Karpas-422 (cell line): ENCODE measurements at places on chromosomes 6 and 20. TPM values are rescaled to one million over a fixed set of nuclear protein-coding genes. Genes with fewer than 3 reads are reported as not detected.

DNA sequence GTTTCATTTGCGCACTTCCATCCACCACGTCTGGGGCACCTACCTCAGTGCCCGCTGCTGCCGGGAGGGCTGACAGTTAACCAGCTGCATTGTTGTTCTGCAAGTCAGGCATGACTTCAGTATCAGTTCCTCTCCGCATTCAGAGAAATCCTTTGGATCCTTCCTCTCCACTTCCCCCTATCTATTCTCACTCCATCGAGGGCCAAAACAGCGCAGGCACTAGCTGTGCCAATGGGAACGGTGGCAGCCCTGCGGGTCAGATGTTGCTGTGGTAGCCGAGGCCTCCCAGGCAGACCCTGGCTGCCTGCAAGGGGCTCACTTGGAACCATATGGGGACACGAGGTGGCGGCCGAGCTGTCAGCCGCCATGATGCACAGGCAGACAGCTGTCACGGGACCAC is 64.2 kb upstream of the INSM1 start:
- H3K4me3 ChIP-seq: no peak overlapping the region
- no peaks in the 10 kb centered on the region for H3K36me3 ChIP-seq
- no peak overlapping the region for H3K27ac ChIP-seq
- H3K27me3 ChIP-seq: no peaks in the 10 kb centered on the region
- no peak for DNase-seq

DNA sequence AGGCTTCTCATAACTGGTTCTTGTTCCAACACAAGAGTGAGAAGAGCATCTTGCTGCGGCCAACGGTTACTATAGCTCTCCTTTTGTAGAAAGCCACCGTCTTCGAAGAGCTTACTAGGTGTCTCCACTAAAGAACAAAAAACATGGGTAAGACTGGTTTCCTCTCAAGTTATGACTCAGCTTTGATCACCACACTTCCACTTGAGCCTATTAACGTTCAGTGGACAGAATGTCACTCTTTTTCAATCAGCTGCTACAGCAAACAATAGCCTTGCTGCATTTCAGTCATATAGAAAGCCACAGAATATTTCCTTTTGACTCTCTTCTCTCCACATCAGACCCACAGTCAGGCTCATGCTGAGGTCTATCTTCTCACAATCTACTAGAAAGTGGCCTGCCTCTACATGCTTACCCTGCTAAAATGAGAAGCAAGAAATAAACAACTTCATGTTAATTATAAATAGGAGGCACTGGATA is 243.5 kb upstream of the PREP start:
- no peaks in the 10 kb centered on the region for H3K36me3 ChIP-seq
- DNase-seq: no peak
- H3K4me1 ChIP-seq: no peaks in the 10 kb centered on the region
- no peak overlapping the region for H3K27ac ChIP-seq
- H3K4me3 ChIP-seq: no peak overlapping the region

DNA sequence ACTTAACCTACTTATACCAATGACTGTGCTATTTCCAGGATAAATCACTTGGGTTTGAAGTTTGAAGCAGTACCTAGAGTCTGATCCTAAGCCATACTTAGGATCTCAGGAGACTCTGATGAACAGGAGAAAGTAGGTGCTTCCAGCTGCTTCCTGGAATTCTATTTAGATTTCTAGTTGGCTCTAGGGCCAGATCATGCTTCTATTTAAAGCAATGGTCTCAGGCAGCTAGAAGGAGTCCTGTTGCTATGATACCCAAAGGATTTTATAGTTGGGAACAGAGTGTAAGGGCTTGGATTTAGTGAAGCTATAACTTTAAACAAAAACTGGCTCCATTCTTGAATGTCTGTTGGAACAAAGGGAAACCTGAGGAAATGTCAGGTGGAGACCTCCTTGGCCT is 52.4 kb upstream of the TINAG start:
- no peak overlapping the region for H3K4me3 ChIP-seq
- no peak for DNase-seq
- no peaks in the 10 kb centered on the region for H3K36me3 ChIP-seq
- no peaks in the 10 kb centered on the region for H3K27me3 ChIP-seq

- no peak overlapping the region for H3K4me3 ChIP-seq
- DNase-seq: no peak
- no peaks in the 10 kb centered on the region for H3K27me3 ChIP-seq
- no peaks in the 10 kb centered on the region for H3K4me1 ChIP-seq
- H3K27ac ChIP-seq: no peak overlapping the region
- no peaks in the 10 kb centered on the region for H3K36me3 ChIP-seq
Measured at GRCh38 chr6:160027076-160027475, 58.2 kb downstream of the IGF2R start.

DNA sequence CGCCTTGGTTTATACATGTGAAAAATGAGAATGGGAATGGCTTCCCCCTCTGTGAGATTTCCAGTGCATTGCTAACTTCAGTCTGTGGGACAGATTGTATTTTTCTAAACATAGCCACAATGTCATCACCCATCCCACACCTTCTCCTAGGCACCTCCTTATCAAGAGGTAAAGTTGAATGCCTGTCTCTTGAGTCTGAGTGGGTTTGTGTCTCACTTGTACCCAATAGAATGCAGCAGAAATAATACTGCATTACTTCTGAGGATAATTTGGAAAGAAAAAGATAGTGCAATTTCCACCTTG is 27.9 kb downstream of the RIN2 start:
- H3K27me3 ChIP-seq: no peaks in the 10 kb centered on the region
- H3K4me3 ChIP-seq: no peak overlapping the region
- H3K36me3 ChIP-seq: no peaks in the 10 kb centered on the region
- DNase-seq: no peak
- no peak overlapping the region for H3K27ac ChIP-seq
- peaks cover 24% of the 10 kb centered on the region for H3K4me1 ChIP-seq

DNA sequence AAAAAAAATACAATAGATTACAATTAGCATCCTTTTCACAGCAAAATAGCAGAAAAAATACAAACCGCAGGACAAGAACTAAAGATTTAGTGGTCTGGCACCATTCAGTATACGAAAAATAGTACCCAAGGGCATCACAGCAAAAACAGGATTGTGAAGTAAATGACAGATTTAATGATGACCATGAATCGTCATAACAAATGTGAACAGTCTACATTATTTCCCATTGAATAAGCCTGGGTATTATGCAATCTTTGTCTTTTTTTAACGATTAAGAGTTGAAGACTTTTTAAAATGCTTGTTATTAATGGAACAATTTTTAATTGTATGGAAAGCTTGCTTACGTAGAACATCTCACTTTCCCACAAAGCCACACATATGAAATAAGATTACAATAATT is 432.8 kb downstream of the PKHD1 start:
- no peaks in the 10 kb centered on the region for H3K4me1 ChIP-seq
- H3K4me3 ChIP-seq: no peak overlapping the region
- no peaks in the 10 kb centered on the region for H3K36me3 ChIP-seq
- H3K27ac ChIP-seq: no peak overlapping the region

GRCh38 chr6:11228935-11229654 is 3.4 kb downstream of the NEDD9 start:
- peaks cover 15% of the 10 kb centered on the region for H3K4me1 ChIP-seq
- no peaks in the 10 kb centered on the region for H3K36me3 ChIP-seq
- no peak overlapping the region for H3K4me3 ChIP-seq

- H3K4me3 ChIP-seq: no peak overlapping the region
- no peak for DNase-seq
- no peaks in the 10 kb centered on the region for H3K4me1 ChIP-seq
- no peak overlapping the region for H3K27ac ChIP-seq
- H3K27me3 ChIP-seq: no peaks in the 10 kb centered on the region
Measured at GRCh38 chr6:4264081-4264480, 128.7 kb upstream of the ECI2 start.

DNA sequence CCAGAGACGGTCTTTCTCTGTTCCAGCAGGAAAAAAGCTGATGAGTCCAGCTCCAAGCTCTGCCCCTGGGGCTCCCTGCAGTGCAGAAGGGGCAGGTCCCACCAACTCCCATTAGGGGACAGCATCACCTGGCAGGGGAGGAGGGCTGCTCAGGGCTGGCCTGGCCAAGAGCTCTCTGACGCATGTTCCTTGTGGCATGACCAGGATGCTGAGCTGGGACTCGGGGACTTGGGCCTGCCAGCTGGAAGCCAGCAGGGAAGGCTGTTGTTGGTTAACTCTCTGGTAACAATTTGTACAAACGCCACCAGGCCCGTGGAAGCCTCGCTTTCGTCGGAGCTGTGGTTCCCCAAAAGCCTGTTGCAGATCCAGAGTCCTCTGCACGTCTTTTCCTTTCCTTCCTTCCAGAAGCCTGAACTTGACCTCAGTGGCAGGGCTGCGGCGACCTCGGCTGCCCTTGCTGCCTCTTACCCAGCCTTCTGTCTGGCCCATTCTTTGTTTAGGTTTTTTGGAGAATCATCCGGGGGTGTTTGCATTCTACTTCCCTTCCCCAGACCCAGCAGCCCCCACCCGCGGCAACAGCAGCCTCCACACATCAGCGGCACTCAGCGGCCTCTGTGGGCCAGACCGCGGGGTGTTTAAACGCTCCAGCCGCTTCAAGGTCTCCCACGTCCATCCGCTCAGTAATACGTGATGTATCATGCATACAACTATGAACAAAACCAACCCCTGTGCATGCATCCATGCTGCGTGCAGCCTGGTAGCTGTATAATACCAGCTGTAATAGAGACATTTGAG is 63.3 kb downstream of the GNAS-AS1 start:
- no peaks in the 10 kb centered on the region for H3K27me3 ChIP-seq
- no peak for DNase-seq

DNA sequence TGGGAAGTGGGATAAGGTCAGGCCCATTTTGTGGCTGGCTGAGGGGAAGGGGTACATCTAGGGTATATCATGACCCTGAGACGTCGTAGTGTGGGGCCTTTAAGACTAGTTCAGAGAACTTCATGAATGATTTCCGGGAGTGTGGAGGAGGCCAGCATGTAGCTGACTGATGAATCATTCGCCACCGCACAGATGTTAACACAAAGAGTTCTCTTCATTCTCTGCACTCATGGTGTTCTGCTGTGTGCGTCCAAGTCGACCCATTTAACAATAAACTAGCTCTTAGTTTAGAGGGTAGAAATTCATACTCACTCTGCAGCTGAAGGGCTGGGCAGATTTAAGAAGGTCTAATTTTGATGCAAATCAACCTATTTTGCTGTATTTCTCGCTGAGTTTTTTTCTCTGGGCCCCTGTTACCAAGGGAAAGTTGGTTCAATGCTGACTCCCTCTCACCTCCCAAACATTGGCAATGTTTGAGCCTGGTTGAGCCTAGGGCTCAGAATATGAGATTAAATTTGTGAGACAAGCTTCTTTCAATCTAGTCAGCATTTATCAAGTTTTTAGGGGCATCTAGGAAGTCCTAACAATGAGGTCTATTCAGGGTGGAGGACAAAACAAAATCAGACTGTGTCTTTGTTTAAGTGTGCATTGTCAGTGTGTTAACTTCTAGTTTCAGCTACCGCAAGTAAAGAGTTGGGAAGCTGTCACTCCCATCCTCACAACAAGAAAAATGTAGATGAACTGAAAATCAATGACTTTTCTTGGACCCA is 106.8 kb upstream of the CBLN4 start:
- H3K4me3 ChIP-seq: no peak overlapping the region
- H3K27me3 ChIP-seq: no peaks in the 10 kb centered on the region
- no peak for DNase-seq

DNA sequence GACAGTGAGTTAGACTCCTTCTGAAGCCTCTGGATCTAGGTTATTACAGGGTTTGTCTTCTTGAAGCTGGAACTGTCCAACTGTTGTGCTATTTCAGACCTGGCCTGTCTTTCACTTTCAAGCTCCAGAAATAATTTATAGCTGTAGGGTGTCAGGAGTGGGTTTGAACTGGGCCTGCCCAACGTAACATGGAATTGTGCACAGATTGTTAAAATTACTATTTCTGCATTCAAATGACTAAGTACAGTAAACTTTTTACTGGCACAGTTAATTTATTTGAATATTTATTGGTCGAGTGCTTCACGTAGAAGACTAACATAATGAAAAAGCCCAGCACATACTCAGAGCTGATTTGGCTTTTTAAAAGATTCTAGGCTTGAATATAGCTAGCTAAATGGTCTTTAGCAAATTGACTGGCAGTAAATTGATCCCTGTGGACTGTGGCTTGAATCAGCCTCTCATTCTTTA is 74.3 kb downstream of the ARID1B start:
- no peak for DNase-seq
- no peaks in the 10 kb centered on the region for H3K36me3 ChIP-seq
- H3K4me1 ChIP-seq: peaks cover 99% of the 10 kb centered on the region
- H3K27ac ChIP-seq: peak overlapping the region; percentile 84
- H3K27me3 ChIP-seq: no peaks in the 10 kb centered on the region

DNA sequence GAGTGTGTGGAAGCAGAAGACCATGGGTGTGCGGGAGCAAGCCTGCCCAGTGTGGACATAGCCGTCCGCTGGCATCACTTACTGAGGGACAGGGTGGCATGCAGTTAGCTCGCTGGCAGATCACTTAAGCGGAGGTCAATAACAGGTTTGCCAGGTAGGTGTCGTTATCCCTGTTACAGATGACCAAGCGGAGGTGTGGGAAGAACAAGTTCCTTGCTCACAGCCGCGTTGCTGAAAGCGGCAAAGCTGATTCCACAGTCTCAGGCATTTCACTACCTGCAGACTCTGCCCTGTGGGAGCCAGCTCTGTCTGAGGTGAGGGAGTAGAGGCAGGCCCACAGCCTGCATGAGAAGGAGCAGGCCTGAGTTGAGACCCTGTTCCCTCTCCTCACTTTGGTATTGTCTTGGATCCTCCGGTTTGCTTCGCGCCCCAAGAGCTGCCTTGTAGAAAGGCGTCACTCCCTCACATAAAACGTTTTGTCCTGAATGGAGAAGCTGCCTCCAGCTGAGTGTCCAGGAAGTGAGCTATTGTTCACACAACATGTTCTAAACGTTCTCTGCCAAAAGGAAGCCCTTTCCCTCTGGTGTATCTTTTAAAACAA is 96.9 kb downstream of the TCP11 start:
- H3K4me1 ChIP-seq: no peaks in the 10 kb centered on the region
- H3K27ac ChIP-seq: no peak overlapping the region
- H3K36me3 ChIP-seq: no peaks in the 10 kb centered on the region
- DNase-seq: no peak
- no peak overlapping the region for H3K4me3 ChIP-seq

GRCh38 chr20:58450254-58450653 is 61.2 kb downstream of the VAPB start:
- H3K4me1 ChIP-seq: peaks cover 6% of the 10 kb centered on the region; the same call in 1 of the 2 replicates
- H3K36me3 ChIP-seq: peaks cover 8% of the 10 kb centered on the region
- H3K27ac ChIP-seq: no peak overlapping the region

DNA sequence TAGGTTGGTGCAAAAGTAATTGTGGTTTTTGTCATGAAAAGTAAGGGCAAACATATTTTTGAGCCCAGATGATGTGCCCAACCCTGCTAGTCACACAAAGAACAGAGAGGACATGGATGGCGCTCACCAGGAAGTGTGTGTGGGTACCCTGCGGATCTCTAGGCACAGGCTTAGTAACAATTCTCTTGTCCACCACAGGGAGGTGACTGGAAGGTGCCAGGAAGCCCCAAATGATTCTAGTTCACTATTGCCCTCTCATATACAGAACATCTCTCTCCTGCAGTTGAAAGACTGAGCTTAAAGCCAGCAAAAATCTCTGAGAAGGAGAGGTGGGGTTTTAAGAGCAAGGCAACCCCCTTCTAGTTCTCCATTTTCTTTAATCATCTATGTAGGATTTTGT is 272.1 kb upstream of the TAB2 start:
- DNase-seq: peak; percentile 62
- H3K4me3 ChIP-seq: no peak overlapping the region
- no peaks in the 10 kb centered on the region for H3K27me3 ChIP-seq
- no peak overlapping the region for H3K27ac ChIP-seq

COMMD7 gene
- total RNA-seq: 16.7 and 20.5 TPM in 2 replicates

PI16 gene
- total RNA-seq: 0.07 TPM in 1 of 2 replicates, not detected in the other

PTGIS gene
- not detected in 2 replicates for total RNA-seq

IMPG1 gene
- not detected in 2 replicates for total RNA-seq
